Omental fat pad (tissue), 4 donors: ENCODE measurements at places on chromosomes 13 and 19.

DNA sequence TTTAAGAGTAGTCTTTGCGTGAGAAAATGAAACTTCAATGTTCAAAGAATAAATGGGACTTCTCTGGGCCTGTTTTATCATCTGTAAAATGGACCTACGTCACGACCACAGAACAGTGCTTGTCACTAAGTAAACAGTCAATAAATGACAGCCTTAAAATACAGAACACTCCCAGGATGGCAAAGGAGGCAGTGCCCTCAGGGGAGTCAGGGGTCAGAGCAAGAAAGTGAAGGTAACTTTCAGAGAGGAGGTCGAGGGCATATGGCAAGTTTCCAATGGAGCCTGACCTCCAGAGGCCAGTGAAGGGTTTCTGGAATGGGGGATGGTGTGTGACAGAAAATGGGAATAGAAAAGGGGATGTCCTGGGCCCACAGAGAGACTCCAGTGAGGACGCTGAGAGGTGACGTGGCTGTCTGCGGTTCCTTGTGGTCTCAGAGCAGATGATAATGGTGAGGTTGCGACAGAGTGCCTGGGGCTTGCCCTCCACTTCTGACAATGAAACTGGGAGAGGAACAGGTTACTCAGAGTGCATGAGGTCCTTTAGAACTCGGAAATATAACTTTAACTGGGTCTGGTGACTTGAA, 91.8 kb downstream of the UBL3 start:
- no peak for DNase-seq

GRCh38 chr13:49629947-49630346, 1.6 kb downstream of the ARL11 start:
- DNase-seq = no peak

DNA sequence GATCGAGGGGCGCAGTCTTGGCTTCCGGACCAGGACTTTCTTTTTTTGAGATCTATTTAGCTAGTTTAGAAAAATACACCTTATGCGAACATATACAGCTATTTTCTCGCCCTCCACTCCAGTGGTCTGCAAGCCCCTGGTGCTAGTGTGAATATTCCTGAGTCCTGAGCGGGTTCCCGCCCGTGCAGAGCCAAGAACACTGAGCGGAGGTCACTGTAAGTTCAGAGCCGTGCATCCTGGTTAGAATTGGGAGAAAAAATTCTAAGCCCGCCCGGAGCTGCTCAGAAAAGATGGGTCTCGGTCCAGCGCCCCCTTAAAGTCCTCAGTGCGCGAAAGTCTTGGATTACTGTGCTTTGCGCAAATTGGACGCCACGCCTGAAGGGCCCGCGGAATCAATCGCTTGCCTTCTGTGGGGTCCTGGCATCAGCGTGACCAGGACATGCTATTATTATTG, 117.7 kb downstream of the KCNRG start:
- no peak for DNase-seq

DNA sequence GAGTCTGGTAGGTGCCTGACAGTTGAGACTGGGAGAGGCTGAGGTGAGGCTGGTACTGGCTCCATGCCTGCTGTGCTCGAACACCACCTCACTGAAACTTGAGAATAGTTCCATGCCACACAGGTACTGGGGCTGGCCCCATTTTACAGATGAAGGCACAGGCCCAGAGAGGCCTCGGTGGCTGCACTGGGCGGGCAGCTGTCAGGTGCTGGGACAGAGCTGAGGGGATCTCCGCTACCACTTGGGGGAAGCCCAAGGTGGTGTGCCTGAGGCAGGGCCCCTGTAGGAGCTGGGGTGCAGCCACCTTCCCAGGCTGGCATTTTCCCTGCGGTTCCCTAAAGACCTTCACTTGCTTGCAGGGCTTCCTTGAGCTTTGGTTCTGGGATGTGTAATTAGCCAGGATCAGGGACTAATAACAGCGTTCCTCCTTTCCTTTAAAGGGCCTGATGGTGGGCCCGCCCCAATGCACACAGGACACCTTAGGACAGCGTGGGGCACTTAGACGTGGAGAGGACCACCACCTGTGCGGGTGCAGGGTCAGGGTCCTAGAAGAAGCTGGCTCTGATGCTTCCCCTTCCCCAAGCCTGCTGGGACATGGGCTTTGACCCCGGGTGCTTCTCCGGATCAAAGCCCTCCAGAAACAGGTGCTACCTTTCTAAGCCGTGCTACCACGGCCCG, 23.6 kb downstream of the CAPN12 start:
- no peak for DNase-seq

GRCh38 chr19:54470991-54471782, 1.9 kb downstream of the CDC42EP5 start:
- no peak for DNase-seq

DNA sequence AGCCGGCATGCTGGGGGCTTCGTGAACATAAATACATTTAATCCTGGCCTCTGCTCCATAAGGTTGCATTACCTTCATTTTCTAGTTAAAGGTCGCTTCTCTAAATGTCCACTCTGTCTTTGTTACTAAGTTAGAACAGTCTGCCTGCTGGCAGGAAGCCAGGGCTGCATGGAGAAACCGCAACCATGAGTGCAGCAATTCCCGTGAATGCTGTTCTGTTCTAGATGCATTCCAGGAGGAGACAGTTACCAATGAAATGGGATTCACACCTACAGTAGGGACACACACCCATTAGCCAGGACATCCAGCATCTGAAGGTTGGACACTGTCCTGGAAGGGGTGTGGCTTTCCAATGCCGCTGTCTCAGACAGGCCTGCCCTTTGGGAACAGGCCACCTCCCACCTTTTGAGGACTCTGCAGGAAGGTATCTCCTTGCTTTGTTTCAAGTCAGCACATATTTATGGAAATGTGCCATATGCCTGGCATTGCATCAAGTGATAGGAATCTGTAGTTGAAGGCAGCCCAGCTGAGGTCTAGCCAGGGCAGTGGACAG, 129.7 kb downstream of the SLC7A1 start:
- no peak for DNase-seq

DNA sequence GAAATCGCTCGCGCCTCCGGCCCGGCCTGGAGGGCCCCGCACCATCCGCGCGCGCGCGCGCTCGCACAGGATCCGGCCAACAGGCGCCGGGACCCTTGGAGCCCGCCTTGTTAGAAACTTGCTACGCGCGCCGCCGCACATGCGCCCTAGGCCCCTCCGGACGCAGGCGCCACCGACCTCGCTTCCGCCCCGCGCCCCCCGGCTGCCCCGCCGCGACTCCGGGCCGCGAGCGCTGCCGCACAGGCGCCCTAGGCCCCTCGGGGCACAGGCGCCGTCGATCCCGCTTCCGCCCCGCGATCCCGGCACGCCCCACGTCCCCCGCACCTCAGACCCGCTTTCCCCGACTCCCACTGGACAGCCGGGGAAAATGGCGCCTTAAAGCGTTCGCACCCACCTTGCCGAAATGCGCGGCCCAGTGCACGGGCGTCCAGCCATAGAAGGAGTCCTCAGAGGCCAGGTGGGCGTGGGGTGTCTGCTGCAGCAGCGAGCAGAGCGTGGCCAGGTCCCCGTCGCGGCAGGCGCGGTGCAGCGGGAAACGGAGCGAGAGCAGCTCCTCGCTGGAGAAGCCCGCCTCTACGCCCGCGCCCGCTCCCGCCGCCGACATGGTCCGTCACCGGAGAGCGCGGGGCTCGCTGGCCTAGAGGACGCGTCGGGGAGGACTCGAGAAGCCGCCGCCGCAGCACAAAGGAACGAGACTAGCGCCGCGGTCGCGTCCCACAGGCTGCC, 375 bp downstream of the ANKRD10 start:
- no peak for DNase-seq

GRCh38 chr19:535017-535835, 3.7 kb downstream of the CDC34 start:
- DNase-seq = no peak

DNA sequence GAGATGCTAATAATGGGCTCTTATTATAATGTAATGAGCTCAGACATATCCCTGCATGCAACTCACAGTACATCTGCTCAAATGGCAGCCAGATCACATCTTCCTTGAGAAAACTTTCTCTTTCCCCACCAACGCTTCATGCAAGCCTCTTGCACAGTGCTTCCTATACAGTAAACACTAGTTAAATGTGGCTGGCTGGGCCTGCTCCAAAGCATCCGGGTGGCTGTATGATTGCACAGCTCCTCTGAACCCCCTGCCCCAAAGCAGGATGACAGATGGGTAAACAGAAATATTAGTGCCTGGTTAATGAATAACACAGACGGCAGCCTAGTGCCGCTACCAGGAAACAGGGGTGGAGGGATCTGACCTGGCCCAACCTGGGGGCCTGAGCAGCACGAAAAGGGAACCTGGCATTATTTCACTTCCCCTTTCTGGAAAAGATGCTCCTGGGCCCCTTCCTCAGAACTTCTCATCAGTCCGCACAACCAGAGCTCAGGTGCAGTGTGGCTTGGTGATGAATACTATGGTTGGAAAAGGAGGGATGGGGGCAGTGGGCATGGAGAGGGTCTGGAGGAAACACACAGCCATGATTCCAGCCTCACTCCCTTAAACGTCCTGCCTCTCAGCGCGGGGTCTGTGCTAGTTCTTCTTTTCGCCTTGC, 10.8 kb downstream of the FFAR2 start:
- no peak for DNase-seq

GRCh38 chr13:32136716-32137115, 105.1 kb downstream of the FRY start:
- DNase-seq = no peak

DNA sequence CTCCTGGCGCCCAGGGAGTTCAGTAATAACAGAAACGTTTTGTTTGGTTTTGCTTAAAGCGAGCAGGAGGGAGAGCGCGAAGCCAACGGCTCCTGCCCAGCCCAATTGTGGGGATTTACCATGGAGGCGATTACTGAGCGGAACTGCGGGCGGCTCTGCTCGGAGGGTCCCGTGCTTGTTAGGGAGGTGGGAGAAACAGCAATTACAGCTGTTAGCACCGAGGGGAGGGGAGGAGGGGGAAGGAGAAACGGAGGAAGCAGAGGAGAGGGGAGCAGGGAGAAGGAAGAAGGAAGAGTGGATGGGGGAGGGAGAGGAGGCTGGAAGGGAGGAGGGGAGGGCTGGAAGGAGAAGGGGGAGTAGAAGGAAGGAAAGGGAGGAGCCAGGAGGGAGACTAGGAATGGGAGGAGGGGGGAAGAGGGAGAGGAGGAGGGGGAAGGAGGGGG, 7.7 kb upstream of the ONECUT3 start:
- no peak for DNase-seq

GRCh38 chr19:33252971-33253370, 27.3 kb upstream of the SLC7A10 start:
- DNase-seq = no peak

- DNase-seq = no peak
Measured at GRCh38 chr19:14582894-14583340, at the start of gene CLEC17A. TSS of gene CLEC17A (plus strand) at chr19:14583084. CDS start at chr19:14583161, 77 bp downstream.

DNA sequence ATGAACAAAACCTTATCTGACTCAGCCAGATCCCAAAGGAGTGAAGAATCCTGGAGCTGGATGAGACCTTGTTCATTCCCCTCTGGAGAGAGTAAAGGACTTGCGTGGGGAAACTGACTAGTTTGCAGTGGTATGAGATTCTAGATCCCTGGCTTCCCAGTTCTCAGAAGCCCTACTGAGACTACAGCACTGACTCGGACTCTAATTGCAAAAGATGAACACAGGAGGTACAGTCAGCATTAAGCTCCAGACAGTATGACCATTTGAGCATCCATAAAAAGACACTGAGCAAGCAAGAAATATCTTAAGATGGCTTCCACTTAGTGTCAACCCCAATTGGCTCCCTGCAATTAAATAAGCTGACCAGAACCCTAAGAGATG, 6.8 kb downstream of the ZC3H4 start:
- DNase-seq = no peak

GRCh38 chr13:90427322-90428272, 919.9 kb upstream of the MIR17HG start:
- no peak for DNase-seq

DNA sequence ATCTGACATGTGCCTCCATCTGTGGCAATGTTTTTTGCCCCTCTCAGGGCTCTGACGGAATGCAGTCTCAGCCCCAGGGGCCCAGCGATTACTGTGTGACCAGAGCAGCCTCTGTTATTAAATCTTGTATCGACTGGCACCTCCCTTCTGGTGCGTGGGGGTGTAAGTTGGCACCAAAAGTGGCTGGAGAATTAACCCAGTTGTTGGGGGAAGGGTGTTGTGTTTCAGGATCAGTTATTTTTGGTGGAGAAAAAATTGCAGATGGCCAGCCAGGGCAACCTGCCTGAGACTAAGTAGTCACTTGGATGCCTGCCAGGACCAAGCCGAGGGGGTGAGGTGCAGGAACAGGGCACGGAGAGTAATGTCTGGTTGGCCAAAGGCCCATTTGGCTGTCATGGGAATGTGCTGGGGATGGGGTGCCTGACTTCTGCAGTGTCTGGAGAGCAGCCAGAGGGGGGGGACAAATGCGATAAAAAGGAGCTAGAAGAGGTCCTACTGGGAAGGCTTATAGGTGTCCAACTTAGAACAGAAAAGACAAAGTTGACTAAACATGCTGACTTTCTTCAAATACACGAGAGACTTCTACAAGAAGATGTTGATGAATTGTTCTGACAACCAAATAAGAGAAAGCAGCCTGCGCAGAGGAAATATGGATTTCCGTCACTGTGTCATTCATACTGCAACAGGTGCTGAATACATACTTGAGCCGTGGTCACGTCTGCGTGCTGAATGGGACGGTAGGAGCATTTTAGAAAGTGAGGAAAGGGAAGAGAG, 69.8 kb downstream of the SIAH3 start:
- DNase-seq = no peak

DNA sequence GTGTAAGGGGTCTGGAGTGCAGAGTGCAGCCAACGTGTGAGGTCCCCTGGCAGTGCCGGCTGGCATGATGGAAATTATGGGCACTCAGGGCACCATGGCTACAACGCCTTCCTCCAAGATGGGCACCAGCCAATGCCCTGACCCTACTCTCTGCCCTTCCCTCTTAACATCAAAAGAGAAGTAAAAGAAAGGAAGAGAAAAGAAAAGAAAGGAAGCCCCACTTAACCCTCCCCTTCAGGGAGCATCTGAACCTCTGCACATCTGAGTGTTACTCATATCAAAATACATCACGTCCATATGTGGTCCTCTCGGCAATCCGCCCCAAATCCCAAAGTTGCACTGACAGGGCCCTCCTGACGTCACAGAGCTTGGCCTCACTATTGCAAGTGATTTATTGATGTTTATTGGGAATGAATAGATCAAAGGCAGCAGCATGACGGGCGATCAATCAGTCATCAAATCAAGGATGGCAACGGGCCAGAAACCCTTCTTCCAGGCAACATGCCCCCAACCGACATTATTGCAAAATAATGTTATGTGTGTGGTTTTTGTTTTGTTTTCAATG, 1.3 kb downstream of the TSHZ3 start:
- DNase-seq = no peak

GRCh38 chr19:1774989-1775772, 21.9 kb downstream of the ONECUT3 start:
- DNase-seq = no peak

DNA sequence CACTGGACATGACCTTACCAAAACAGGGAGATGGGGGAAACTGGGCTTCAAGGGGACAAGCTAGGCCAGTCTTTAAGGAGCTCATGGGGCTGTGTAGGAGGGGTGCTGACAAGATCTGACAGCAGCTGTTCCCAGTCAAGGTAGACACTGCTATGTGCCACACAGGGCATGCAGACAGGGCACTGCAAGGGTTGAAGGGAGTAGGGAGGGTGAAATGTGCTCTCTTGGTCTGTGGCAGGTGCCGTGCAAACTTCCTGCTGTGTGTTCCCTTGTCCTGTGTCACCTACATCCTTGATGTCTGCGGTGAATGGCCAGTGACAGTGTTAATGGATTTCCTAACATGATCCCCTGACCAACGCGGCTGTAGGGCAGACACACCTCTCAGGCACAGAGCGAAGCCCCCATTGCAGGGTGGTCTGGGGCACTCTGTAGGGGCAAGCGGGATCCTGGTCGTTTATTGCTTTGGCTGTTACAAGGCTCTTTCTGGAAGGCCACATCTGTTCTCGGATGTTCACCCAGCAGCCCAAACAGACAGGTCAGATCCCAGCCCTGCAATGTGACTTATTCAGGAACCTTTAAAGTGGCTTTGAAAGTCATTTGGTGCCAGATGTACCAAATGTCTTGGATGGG, 199.5 kb upstream of the ZNF536 start:
- DNase-seq = no peak
